ENCODE measurements at places on chromosomes 11 and 22.

GRCh38 chr22:21094911-21095772, 49.4 kb downstream of the LRRC74B start:
- DNase-seq = no peak

DNA sequence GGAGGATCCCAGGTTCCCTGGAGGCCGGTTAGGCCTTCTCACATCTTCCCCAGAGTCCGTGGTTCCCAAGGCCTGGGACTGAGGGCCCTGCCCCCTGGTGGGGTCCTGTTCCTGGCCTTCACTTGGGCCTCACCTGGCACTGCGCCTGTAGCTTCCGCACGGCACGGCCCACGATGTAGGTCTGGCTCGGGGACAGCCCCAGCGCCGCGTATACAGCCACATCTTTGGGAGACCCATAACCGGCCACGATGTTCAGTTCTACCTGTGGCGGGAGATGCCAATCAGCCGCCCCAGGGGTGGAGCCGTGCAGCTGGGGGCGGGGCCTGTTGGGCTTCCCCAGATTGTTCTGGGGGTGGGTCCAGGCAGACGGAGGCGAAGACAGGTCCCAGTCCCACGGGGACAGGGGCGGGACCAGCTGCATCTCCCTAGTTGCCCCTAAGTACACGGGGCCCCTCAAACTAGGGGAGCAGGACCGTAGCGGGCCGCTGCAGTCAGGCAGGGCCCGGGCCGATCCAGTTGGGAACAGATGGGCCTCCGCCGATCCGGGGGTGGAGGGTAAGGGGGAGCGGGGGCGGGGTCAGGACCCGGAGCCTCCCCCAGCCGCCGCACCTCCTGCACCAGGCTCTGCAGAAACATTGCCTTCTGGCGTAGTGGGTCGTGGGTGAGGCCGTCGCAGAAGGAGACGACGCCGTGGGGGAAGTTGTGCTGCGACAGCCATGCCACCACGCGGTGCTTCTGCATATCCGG, 10.1 kb downstream of the AIP start:
- no peak for DNase-seq

- peak; percentile 60 for DNase-seq
Measured at GRCh38 chr11:62614275-62614674, 1.2 kb downstream of the ROM1 start.

GRCh38 chr11:12094872-12095800, 15.3 kb upstream of the MICAL2 start:
- DNase-seq = no peak

DNA sequence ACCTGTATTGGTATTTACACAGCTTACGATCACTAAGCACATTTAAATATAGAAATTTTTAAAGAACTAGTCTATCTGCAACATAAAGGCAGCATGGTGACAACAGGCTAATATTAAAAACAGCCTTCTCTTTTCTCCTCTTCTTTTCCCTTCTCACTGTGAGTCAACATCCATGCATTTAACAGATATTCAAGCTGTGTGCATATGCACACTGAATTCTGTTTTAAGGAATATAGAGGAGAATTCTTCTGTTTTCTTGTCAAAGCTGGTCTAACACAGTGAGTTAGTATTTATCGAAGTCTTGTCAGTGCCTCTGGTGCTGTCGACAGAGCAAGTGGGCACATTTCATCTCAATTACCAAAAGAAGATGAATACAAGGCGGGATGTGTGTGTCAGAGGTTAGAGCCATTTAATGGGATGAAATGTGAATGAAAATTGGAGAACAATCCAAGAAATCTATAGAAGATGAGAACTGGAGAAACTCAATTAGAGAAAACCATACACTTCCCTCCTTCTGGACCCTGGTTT, 282.3 kb downstream of the FAT3 start:
- no peak for DNase-seq

DNA sequence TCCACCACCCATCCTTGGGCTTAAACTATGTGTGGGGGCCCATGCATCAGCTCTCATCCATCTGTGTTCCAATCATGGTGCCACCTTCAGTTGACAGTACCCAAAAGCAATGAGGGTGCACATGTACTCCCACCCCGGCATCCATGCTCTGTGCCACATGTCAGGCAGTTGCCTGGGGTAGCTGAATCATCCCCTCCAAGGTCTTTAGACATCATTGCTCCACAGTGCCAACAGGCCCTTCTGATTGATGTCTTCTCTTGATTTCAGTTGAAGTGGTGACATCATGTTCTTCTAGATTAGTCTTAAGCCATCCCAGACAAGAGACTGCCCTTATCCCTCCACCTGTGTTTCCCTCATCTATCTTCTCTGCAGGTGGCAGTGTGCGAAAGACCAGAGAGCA, 42.5 kb downstream of the TMPRSS5 start:
- peak; percentile 58 for DNase-seq

DNA sequence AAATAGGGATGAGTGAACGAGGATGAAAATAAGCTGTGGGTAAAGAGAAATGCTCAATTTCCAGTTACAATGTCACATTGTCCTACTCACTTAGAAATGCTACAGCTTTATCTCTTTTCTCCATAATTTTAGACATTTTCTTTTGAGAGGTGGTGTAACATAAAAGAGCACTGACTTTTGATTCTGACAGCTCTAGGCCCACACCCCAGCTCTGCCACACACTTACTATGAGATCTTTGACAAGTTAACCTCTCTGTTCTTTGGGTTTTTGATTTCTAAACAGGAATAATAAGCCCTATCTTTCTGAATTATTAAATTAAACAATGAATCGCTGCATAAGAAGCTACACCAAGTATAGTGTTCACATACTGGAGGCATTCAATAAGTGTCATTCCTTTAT, 228.3 kb upstream of the PITPNB start:
- DNase-seq = no peak

DNA sequence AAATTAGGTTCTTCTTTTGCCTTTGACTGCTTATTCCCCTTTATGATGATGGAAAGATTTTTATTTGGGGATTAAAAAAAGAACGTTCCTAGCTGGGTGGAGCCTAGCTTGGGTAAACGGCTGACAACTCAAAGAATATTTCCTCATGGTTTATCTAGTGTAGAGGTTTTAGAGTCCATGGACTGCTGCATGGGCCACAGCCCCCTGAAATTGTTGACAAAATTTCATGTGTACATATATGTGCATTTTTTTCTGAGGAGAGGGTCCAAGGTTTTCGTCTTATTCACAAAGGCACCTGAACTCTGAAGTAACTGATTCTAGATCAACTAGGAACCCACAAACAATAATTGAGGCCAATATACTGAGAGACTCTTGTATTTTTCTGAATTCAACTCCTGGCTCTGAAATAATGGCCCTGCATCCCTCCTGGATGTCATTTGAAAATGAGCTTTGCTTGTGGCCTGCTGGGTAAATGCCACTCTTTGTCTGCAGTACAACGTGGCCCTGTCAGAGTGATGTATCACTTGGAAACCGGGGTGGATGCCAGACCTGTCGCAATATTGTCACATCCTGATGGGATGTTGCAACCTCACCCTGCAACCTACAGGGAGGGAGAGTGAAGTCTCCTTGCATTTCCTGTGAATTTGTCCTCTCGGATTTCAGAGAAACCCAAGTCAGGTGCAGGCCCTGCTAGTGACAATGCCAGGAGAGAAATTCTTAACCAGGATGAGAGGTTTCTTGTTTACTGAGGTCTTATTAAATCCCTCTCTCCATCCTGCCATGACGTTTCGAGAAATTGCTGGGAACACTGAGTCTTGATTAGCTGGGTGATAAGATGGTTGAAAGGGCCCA, 33.8 kb downstream of the EHF start:
- DNase-seq = peak; percentile 81

GRCh38 chr11:4187055-4187988, 92.7 kb downstream of the RRM1 start:
- peak; percentile 78 for DNase-seq

DNA sequence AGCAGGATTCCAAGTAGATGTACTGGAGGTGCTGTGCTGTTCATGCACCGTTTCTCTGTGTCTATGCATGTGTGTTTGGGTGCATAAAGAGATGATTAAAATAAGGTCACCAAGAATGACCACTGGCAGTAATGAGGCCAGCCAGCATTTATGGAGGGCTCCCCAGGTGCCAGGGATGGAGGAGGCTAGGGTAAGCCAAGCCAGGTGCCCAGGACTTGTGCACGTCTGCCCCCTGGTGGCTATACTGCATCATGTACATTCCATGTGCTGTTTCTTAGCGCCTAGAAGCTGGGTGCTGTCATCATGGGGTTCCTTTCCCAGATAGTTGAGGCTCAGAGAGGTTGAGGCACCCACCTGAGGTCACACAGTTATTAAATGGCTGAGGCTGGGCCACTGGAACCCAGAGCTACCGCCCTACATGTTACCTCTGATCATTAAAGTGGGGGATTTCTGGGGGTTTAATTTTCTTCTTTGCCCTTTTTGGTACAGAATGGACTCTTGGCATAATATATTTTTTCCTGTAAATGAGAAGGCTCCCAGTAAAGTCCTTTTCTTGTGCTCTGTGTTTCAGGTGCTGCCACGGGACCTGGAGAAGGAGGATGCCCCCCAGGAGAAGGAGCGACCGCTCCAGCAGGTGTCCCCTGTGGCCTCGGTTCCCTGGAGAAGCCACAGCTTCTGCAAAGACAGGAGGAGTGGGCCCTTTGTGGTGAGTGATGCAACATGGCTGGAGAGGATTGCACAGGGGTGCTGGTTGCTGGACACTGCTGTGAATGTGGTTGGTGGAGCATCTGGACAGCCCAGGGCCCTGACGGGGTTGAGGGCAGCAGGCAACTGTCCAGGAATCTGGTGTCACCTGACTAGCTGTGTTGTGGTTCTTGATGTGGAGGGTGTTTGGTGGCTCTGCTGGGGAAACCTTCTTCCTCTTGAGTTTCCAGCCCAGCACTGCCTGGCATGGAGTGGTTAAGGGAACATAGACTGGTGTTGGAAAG, 96.4 kb downstream of the KIAA1671 start:
- peak; percentile 50 for DNase-seq

DNA sequence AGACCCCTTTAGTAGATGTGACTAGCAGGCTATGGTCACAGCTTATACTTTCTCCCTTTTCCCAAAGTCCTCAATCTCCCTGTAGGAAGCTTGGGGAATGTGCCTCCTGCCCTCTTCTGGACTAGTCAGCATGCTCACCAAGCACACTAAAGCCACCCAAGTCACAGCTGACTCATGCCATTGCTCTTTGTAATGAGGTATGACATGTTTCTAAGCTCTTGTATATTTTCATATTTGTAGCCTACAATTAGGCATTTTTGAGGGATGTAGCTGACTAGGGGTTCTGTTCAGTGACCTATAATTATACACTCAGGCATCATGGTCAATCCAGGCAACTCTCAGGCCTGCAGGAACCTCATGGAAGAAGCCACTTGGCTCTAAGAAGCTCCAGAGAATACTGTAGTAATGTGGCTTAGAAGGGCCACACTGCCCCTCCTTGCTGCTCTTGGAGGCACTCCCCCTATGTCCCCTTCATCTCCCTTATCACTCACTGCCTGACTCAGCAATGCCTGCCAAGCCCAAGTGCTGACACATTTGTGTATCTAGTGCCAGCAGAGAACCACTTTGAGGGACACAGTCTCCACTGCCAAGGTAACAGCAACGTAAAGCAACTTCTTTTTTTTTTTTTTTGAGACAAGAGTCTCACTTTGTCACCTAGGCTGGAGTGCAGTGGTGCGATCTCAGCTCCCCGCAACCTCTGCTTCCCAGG, 86.2 kb downstream of the RPL27A start:
- peak; percentile 81 for DNase-seq

DNA sequence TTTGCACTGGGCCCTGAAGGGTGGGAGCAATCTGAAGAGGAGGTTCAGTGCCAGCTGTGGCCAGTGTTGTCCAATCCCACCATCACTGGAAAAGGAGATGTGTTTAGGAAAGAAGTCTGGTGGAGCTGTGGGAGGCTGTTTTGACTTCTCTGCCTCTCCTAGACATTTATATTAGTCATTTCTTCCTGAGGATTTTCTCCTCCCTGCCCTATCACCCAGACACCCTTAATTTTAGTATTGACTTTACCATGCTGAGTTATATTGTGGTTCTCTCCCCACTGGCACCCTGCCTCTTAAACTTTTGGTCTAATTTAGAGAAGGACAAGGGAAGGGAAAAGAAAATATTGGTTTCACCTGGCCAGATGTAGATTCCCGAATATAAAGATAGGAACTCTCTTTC, 159.1 kb downstream of the WNT11 start:
- DNase-seq = no peak

GRCh38 chr11:111684251-111684650, 81.9 kb downstream of the PPP2R1B start:
- DNase-seq = no peak

DNA sequence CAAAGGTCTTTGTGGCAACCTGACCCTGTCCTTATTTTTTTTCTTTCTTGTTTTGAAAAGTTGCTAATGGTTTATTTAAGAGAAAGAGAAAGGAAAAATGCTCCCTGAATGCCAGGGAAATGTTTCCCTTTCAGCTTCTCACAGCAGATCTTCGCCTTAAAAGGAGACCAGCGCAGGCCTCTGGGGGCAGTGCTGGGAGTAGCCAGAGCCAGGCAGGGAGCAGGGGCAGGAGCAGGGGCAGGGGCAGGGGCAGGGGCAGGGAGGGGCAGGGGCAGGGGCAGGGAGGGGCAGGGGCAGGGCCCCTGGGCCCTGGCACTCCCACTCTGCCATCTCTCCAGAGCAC, 5.1 kb downstream of the MOB2 start:
- no peak for DNase-seq

DNA sequence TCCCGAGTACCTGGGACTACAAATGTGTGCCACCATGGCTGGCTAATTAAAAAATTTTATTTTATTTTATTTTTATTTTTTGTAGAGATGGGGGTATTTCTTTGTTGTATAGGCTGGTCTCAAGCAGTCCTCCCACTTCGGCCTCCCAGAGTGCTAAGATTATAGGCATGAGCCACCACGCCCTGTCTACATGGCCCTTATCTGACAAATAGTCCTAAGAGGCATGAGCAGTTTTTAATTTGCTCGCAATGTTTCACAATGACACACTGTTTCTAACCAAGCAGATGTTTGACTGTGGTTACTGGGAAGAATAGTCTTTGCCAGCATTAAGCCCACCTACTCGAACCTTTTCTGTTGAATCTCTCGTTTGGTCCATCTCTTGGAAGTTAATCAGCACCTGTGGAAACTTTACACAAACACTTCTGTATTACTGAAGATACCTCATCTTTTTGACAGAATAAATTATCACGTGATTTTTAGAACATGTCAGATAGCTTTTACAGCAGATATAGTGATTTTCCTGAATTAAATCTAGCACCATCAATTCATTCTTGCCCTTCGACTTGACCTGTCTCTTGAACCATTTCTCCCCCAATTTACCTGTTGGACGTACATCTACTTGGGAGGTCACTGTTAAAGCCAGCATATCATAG, 71.4 kb downstream of the MTMR3 start:
- no peak for DNase-seq

- DNase-seq = no peak
Measured at GRCh38 chr22:48187356-48187755, 1424.9 kb downstream of the TBC1D22A start.

- no peak for DNase-seq
Measured at GRCh38 chr22:19438298-19438697, 6.0 kb downstream of the MRPL40 start.

GRCh38 chr11:25377466-25377865, 880.6 kb downstream of the LUZP2 start:
- DNase-seq = no peak

- no peak for DNase-seq
Measured at GRCh38 chr11:128895526-128895925, 4.4 kb downstream of the KCNJ5 start.

- DNase-seq = peak; percentile 94
Measured at GRCh38 chr22:36439481-36440271, 41.8 kb downstream of the TXN2 start.
